PC-3 (cell line): ENCODE measurements at places on chromosomes 2 and 18. TPM values are rescaled to one million over a fixed set of nuclear protein-coding genes. Genes with fewer than 3 reads are reported as not detected.

GRCh38 chr2:126852361-126852760 is 46.3 kb upstream of the TEX51 start:
- DNase-seq: no peak

The KATNAL2 gene
- 2.0 and 6.6 TPM in 2 replicates for total RNA-seq

The POU3F3 gene
- not detected in 2 replicates for total RNA-seq

- DNase-seq: no peak
These were observed 90.9 kb downstream of the GPD2 start for GRCh38 chr2:156526950-156527636.

- DNase-seq: no peak
These were observed 30.3 kb upstream of the GCG start for GRCh38 chr2:162182395-162182794.

The GAL3ST2 gene
- not detected in 2 replicates for total RNA-seq

- no peak for DNase-seq
These were observed 21.4 kb downstream of the NCOA1 start for GRCh38 chr2:24512404-24512803.

DNA sequence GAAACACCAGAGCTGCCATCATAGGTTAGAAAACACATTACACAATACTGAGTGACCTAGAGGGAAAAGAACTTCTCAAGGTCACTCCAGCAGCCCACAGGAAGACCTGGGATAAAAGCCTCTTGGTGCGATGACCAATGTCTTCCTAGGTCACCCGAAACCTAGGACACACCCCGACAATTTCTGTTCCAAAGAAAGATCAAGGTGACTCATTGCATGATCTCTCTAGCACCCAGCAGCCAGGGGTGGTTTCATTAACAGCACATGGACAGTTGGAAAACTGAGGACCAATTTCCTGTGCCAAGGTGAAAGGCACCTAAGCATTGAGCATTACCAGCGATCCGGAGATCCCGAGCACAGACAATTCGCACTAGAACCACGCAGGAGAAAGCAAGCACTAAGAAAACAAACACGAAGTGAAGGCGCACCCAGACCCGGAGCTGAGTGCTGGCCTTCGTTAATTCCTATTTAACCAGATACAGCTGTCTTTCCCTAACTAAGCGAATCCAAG is 1.5 kb downstream of the CACNB4 start:
- DNase-seq: peak; percentile 17

- DNase-seq: peak; percentile 27
These were observed 21.6 kb downstream of the METAP1D start for GRCh38 chr2:172021074-172021931.

DNA sequence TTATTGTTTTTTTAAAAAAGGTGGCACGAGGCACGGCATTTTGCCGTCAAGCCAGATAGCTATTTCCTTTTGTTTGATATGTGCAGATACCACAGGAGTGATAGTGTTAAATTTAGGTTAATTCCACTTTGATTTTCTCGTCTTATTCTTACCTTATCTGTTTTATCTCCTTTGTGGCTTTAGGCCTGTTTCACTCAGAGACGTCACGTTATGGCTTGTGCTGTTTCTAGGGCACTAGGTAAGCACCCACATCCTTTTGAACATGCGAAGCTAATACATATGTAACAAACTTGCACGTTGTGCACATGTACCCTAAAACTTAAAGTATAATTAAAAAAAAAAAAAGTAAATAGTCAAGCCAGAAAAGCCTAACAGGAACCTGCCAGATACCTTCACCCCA is 57.8 kb downstream of the C18orf63 start:
- no peak for DNase-seq

DNA sequence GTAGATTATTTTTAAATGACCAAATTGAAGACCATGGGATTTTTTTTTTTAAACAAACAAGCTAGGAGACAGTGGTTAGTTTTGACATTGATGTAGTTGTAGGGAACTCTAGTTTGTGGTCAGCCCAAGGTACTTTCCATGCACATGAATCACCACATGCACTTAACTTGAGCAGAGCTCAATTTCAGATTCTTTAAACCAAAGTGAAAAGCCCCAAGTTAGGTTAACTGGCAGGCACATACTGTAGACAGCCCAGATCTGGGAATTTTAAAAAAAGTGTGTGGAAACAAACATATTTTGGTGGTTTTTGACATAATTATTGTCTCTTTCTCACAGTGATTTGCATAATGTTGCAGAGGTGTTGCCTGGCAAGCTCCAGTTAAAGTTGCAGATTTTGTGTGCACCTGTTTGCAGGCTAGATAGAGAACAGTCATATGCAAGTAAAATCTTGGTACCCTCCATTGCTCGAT is 88.4 kb downstream of the BCL2L11 start:
- DNase-seq: peak; percentile 52

The TUBB8B gene
- not detected in 2 replicates for total RNA-seq

- DNase-seq: no peak
These were observed 36.0 kb upstream of the SCN1A start for GRCh38 chr2:166163775-166164174.

DNA sequence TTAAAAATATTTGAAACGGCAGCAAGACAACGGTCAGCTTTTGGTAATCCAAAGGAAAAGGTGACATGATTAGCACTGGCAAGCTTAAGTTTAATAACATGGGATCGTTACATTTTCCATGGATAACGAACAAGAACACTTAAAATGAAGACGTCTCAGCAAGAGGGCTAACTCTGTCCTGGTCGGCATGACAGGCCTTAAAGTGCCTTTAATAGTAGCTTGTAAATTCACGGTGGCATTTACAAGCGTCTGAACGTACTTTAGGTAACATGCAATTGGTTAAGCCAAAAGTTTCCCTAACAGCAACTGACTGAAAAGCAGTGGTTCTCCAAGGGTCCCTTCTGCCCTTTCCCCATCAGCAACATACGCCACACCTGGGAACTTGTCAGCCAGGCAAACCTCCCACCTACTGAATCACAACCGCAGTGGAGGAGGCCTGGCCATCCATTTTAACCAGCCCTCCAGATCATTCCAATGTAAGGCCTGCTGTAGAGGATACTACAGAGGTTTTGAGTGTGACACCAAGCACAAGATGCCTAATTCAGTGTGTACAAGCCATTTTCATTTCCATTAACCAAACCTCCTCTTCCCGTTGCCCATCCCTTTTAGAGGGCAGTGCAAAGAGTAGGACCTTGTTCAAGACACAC is 4.4 kb downstream of the TGFA start:
- DNase-seq: no peak

The MEP1B gene
- not detected in 2 replicates for total RNA-seq

The PLA2R1 gene
- total RNA-seq: 2.4 and 3.4 TPM in 2 replicates

GRCh38 chr2:109375131-109375561 is 238.6 kb downstream of the SEPTIN10 start:
- no peak for DNase-seq

- peak; percentile 61 for DNase-seq
These were observed 3.9 kb upstream of the WDSUB1 start for GRCh38 chr2:159290289-159290907.

GRCh38 chr2:7573166-7573825 is 656.1 kb downstream of the RNF144A start:
- no peak for DNase-seq

The ASB18 gene
- 0.15 TPM in 1 of 2 replicates, not detected in the other for total RNA-seq

The SLC11A1 gene
- total RNA-seq: 0.17 and 0.33 TPM in 2 replicates

GRCh38 chr18:66621816-66622576 is 18.1 kb upstream of the CDH19 start:
- no peak for DNase-seq

- no peak for DNase-seq
These were observed 45.0 kb downstream of the MAP2 start for GRCh38 chr2:209468846-209469245.

- DNase-seq: no peak
These were observed 868.0 kb downstream of the EPHA4 start for GRCh38 chr2:220704081-220704480.

DNA sequence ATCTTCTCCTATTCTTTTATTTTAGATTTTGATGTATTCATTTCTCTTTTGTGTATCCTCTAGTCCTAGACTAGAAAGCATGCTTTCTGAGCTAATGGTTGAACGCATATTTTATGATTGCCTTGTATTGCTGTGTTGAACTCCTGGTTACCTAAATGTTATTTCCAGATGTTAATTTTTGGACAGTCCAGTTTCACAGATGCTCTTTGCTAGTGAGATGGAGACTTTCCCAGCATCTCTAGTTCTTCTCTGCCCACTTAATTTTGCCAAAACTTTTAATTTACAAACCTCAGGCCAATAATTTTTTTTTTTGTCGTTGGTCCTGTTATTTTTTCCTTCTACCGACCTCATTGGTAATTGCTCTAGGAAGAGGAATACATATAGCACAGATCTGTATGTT is 153.2 kb downstream of the HAUS1 start:
- DNase-seq: no peak

The B3GNT7 gene
- total RNA-seq: 11.0 and 11.2 TPM in 2 replicates

DNA sequence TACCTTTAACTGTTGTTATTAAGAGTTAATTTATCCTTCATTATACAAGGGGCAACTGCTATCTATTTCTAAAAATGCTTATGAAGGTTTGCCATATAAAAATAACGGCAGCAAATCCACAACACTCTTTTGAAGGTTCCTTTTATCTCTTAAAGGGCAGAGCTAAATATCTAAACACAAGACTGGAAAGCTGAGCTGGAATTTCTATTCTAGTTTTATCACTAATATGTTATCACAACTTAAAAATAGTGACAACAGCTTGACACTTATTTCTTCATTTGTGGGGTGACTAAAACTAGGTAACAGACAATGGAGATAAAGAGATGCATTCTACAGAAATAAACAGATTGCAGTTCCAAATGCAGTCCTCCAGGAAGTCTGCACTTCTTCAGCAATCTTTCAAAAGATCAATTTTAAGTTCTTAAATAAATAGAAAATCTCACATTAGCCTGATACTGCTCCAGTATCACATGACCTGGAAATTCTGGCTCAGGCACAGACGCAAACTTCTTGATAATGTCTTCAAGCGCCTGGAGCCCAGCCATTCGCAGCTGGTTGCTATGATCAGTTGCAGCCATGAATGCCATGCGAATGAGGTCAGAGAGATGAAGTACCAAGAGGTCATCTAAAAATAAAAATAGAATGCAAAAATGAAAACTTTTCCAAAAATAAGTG is 54.0 kb upstream of the STRN start:
- no peak for DNase-seq

The ITPRIPL1 gene
- not detected in 2 replicates for total RNA-seq

GRCh38 chr2:96142217-96143113 is 2.8 kb downstream of the DUSP2 start:
- no peak for DNase-seq

The ACTR3 gene
- 177 and 197 TPM in 2 replicates for total RNA-seq

- DNase-seq: no peak
These were observed 12.6 kb upstream of the KDSR start for GRCh38 chr18:63379639-63379962.

The HOXD12 gene
- total RNA-seq: not detected in 2 replicates

- no peak for DNase-seq
These were observed 44.1 kb downstream of the GORASP2 start for GRCh38 chr2:170973225-170973491.

GRCh38 chr2:158619496-158619895 is 162.7 kb downstream of the PKP4 start:
- peak; percentile 75 for DNase-seq

DNA sequence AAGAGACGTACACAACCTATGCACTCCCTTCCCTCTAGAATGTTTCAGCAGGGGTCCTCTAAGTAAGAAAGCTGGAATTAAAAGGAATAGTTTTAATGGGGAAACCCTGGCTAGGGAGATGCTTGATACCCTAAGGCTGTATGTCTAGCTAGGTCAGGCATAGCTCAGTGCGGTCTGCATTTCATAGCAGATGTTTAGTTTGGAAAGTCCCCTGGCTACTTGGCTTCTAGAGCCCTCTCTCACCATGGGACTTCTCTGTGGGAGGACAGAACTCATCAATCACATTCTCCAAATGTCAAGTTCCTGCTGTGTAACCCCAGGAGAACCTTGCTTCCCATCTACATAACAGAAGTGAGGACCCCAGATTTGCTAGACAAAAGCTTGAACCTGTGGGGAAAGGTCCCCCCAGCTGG is 24.1 kb upstream of the ANXA4 start:
- DNase-seq: no peak

DNA sequence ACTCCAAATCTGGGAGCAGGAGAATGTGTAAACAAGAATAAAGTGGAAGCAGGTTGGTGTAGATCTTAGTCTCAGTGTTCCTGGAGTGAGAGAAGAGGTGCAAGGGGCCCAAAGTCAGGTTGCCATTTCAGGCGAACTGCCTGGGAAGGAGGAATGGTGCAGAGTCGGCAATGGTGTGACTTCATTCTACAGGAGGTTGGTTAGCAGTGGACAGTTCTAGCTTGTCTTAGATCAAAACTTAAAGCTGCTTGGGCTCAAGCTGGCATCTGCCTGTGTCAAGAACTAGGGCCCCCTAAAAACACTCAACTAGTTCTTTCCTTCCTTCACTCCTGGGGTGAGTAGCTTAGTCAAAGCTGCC is 3.5 kb downstream of the STK16 start:
- DNase-seq: no peak

DNA sequence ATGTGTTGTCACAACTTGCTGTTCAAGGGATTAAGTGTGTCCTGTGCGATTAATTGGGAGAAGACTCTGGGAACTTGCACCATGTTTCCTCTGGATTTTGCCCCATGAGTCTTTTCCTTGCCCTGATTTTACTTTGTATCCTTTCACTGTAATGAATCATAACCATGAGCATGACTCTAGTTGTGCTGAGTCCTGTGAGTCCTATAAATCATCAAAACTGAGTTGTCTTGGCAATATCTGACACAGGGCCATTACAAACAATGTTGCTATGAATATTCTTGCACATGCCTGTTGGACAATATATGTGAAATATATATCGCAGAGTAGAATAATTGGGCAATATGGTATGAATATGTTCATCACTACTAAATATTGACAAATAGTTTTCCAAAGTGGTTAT is 56.5 kb upstream of the COL5A2 start:
- DNase-seq: peak; percentile 54

The IL36A gene
- total RNA-seq: not detected in 2 replicates

DNA sequence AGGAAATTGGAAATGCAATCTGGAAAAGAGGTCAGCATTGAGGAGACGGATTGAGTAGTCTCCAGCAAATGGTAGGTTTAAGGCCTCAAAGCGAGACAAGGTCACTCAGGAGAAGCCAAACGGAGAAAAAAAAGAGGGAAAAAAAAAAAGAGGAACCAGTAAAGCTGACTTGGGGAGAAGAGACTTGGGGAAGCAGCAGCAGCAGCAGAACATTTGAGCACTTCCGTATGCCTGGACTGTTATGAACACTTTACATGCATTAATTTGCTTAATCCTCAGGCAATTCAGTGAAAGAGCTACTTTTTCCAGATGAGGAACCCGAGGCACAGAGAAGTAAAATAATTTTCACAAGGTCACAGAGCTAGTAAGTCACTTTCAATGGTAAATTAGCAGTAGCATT is 81.3 kb downstream of the OSBPL6 start:
- no peak for DNase-seq

- no peak for DNase-seq
These were observed 863.4 kb upstream of the KLHL29 start for GRCh38 chr2:22521620-22522019.

GRCh38 chr2:27249891-27250651 is 12.8 kb downstream of the SLC30A3 start:
- peak; percentile 36 for DNase-seq

The DPY30 gene
- total RNA-seq: 104 and 127 TPM in 2 replicates

The DNAH7 gene
- 1.9 and 3.1 TPM in 2 replicates for total RNA-seq
